Non-pigmented ciliary epithelial cell (primary cell): ENCODE measurements at places on chromosomes 3 and 15.

GRCh38 chr3:113747283-113748046 is 630 bp downstream of the ATP6V1A start:
- no peak for DNase-seq

DNA sequence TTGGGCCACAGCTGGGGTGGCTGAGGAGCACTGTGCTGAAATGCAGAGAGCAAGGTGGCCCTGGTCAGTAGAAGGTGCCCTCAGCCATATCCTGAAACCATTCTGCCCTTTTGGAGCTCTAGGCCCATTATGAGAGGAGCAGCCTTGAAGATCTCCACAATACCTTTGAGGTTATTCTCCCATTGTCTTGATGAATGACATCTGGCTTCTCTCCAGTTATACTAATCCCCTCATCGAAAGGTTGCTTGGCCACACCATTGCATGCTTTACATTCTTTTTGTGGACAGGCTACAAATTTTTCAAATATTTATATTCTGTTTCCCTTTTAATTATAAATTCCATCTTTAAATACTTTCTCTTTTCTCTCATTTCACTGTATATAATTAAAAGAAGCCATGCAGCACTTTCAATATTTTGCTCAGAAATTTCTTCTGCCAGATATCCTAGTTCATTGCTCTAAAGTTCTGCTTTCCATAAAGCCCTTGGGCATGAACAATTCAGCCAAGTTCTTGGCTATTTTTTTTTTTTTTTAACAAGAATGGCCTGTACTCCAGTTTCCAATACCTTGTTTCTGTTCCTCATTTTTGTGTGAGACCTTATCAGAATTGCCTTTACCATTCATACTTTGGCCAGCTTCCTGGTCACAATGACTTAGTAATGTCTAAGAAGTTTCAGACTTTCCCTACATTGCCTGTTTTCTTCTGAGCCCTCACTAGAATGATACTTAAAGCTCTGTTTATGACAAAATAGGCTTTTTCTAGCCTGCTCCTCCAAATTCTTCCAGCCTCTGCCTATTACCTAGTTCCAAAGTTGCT is 138.9 kb upstream of the SGO1 start:
- no peak for DNase-seq

GRCh38 chr3:189756582-189757078 is 125.4 kb downstream of the TP63 start:
- DNase-seq = no peak

- DNase-seq = no peak
Observed at GRCh38 chr3:139574026-139574947, 34.7 kb upstream of the RBP1 start.

DNA sequence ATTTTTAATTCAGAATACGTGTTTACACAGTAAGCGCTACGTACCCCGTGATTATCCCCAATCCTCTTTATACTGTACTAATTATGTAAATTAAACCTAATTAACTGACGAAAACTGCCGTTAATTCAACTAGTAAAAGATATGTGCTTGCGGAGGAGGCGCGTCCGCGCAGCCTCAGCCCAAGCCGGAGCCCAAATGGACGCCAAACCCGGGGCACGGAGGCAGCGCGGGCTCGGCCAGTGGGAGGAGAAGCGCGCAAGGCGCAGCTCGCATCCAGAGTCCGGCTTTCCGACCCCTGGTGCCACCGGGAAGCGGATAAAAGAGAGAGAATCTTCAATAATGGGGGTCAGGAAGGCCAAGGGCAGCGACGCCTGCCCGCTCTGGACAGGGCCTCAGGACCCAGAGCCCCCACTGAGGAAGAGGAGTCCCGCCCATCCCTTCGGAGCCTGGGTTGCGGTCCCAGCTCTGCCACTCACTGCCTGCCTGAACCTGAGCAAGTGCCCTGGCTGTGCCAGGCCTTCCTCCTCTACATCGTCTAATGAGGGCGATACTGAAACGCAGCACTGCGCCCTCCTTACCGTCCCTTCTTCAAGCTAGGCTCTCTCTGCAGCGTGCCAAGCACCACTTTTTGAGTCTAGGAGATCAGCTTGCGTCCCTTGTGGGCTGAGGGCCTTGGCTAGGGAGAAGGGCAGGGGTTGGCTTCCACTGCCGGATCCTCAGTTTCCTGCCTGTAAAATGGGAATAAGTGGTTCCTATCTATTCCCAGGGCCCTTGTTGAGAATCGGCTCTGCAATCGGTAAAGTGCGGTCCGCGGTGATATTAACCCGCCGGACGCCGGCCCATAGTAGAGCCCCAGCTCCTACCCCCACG is 5.0 kb upstream of the SKOR1 start:
- DNase-seq = no peak
